ENCODE measurements at places on chromosomes 16 and 17. TPM values are rescaled to one million over a fixed set of nuclear protein-coding genes. Genes with fewer than 3 reads are reported as not detected.

DNA sequence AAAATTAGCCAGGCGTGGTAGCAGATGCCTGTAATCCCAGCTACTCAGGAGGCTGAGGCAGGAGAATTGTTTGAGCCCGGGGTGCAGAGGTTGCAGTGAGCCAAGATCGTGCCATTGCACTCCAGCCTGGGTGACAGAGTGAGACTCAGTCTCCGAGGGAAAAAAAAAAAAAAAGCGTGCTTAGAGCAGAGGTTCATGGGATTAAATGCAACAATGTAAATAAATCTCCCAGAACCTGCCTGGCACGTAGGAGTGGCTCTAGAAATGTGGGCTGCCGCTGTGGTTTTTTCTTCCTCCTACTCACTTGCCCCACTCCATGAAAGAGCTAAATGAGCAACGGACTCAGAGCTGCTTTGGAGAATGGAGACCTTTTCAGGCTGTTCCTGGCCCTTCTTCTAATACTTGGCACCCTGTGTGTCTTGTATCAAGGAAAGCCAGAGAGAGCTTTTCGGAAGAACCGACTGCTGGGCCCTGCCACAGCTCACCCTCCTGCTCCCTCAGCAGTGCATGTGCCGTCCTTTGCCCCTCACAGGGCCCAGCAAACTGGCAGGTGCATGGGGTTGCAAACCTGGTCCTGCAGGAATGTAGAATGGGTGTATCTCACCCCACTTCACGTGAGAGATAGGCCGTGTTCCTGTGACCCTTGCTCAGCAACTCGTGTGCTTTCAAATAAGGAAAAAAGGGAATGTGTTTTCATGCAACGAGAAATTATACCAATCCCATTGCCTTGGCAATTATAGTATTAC is 52.0 kb downstream of the LDHD start:
- H3K27me3 ChIP-seq = no peaks in the 10 kb centered on the region
- no peaks in the 10 kb centered on the region for H3K36me3 ChIP-seq
- H3K4me3 ChIP-seq = no peak overlapping the region

GRCh38 chr17:56160422-56160821 is 7.1 kb downstream of the ANKFN1 start:
- no peak overlapping the region for H3K27ac ChIP-seq
- DNase-seq = no peak
- H3K27me3 ChIP-seq = no peaks in the 10 kb centered on the region
- no peak overlapping the region for H3K4me3 ChIP-seq
- no peaks in the 10 kb centered on the region for H3K4me1 ChIP-seq
- H3K36me3 ChIP-seq = no peaks in the 10 kb centered on the region

The HS3ST3A1 gene
- 0.66 TPM for total RNA-seq

The CDK3 gene
- total RNA-seq = 6.6 TPM

The KRTAP16-1 gene
- total RNA-seq = not detected

GRCh38 chr17:39714234-39714633 is 14.4 kb downstream of the ERBB2 start:
- H3K27ac ChIP-seq = no peak overlapping the region
- no peak overlapping the region for H3K4me3 ChIP-seq
- H3K4me1 ChIP-seq = peaks cover 4% of the 10 kb centered on the region
- H3K27me3 ChIP-seq = no peaks in the 10 kb centered on the region

DNA sequence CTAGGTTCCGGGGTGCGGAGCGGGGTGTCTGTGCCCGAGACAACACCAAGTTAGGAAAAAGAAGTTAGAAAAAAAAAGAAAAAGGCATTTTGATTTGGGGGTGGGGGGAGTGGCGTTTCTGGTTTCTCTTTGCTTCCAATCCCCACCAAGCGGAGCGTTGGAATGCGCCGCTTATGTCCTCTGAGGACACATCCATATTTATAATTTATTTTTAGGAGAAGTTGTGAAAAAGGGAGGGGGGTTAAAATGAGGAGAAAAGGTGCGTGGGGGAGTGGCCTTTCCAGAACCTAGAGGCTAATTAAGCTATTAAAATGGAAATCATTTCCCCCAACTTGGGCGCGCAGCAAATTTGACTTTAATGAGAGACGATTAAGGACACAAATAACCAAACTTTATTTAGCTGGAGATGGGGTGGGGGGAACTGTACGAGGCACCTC is 232.1 kb downstream of the MRTFB start:
- peak overlapping the region; percentile 50 for H3K27ac ChIP-seq
- DNase-seq = no peak
- H3K4me1 ChIP-seq = no peaks in the 10 kb centered on the region
- peak overlapping the region; percentile 91 for H3K4me3 ChIP-seq

The RBBP6 gene
- 90.7 TPM for total RNA-seq

- no peaks in the 10 kb centered on the region for H3K27me3 ChIP-seq
- no peaks in the 10 kb centered on the region for H3K4me1 ChIP-seq
- DNase-seq = no peak
- peak overlapping the region; percentile 96 for H3K4me3 ChIP-seq
- no peaks in the 10 kb centered on the region for H3K36me3 ChIP-seq
- H3K27ac ChIP-seq = peak overlapping the region; percentile 99
These were observed 999 bp downstream of the CMC2 start for GRCh38 chr16:81005610-81006161.

- H3K4me3 ChIP-seq = peak overlapping the region; percentile 68
- H3K4me1 ChIP-seq = peaks cover 20% of the 10 kb centered on the region
- no peaks in the 10 kb centered on the region for H3K36me3 ChIP-seq
- H3K27me3 ChIP-seq = no peaks in the 10 kb centered on the region
- no peak overlapping the region for H3K27ac ChIP-seq
These were observed 150.2 kb upstream of the GSE1 start for GRCh38 chr16:85462714-85463611.

DNA sequence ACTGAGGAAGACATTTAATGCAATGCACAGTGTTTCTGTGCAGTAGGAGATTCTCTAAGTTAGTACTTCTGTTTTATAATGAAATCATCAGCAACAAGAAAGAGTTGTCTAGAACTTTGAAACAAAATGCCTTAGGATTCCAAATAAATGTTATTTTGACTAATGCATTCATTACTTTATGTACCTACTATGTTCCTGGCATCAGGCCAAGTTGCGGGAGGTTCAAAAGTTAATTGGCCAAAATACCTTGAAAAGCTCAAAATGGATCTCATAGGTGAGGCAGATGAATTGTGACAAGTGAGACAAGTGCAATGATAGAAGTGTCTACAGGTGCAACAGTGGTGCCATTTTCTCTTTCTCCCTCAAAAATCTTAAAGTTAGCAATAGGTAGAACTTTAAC is 289.4 kb downstream of the TOX3 start:
- H3K27me3 ChIP-seq = no peaks in the 10 kb centered on the region
- H3K4me1 ChIP-seq = no peaks in the 10 kb centered on the region
- no peak overlapping the region for H3K27ac ChIP-seq

The ZFP3 gene
- total RNA-seq = 3.7 TPM

Measured in breast epithelium (tissue), 4 donors.